ENCODE measurements at places on chromosomes 2 and 18. TPM values are rescaled to one million over a fixed set of nuclear protein-coding genes. Genes with fewer than 3 reads are reported as not detected.

DNA sequence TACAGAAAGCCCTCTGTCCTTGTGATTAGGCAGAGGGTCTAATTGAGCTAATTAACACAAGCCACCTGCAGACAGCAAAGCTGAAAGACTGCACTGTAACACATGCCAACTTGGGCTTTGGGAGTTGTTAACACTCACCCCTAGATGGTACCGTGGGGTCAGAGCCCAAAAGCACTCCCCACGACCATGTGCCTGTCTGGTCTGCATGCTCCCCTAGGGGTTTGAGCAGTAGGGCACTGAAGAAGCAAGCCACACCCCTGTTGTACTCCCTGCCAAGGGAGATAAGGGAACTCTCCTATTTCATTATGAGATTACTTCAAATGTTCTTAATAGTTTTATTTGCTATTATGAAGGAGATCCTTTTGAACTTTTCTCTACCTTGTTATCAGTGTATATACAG lies 560.1 kb upstream of the FSHR start:
- no peaks in the 10 kb centered on the region for H3K4me1 ChIP-seq
- H3K27me3 ChIP-seq: no peaks in the 10 kb centered on the region
- no peak overlapping the region for H3K4me3 ChIP-seq
- no peak overlapping the region for H3K27ac ChIP-seq

Gene TOGARAM2
- 5.8 TPM for total RNA-seq

Gene SKOR2
- total RNA-seq: not detected

- no peak overlapping the region for H3K4me3 ChIP-seq
- H3K27ac ChIP-seq: no peak overlapping the region
- no peaks in the 10 kb centered on the region for H3K36me3 ChIP-seq
- no peak for DNase-seq
- no peaks in the 10 kb centered on the region for H3K4me1 ChIP-seq
These were observed 199.8 kb downstream of the DPP10 start for GRCh38 chr2:114642166-114642770.

Gene IL36RN
- not detected for total RNA-seq

All from activated T-helper 1 cell treated with anti-CD3 and anti-CD28 coated beads, Interleukin-12 subunit alpha, Interleukin-12 subunit beta, Interleukin-2, Interleukin-4 antibody, amounts not matched to agents 30 ng/mL and 10 ng/mL and 1 ng/mL, durations not matched to agents 14 hours and 24 hours and 36 hours (primary cell).